ENCODE measurements at places on chromosomes 3 and 15.

DNA sequence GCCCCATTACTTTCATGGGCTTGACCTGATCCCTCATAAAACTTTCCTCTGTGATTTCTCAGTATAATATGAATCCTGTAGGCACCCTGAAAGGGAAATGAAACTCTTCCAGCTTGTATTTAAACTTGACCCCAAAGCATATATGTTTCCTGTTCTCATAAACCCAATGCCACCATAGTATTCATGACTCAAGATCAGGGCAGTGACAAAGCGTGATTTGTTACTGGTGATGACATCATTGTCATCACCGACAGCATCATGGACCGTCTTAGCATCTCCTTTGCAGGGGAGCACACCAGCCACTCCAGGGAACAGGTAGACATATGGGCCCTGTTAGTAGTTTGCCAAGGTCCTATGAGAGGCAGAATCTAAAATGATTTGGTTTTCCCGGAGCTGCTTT is 741.2 kb downstream of the NR2F2 start:
- no peak for DNase-seq
- H3K27ac ChIP-seq = no peak overlapping the region
- no peaks in the 10 kb centered on the region for H3K27me3 ChIP-seq
- no peak overlapping the region for H3K4me3 ChIP-seq
- no peaks in the 10 kb centered on the region for H3K36me3 ChIP-seq
- H3K4me1 ChIP-seq = no peaks in the 10 kb centered on the region

GRCh38 chr3:195451373-195452015 is 8.7 kb upstream of the ACAP2 start:
- H3K27me3 ChIP-seq = no peaks in the 10 kb centered on the region
- no peak overlapping the region for H3K27ac ChIP-seq
- H3K4me3 ChIP-seq = no peak overlapping the region
- H3K4me1 ChIP-seq = no peaks in the 10 kb centered on the region
- no peaks in the 10 kb centered on the region for H3K36me3 ChIP-seq
- DNase-seq = no peak

DNA sequence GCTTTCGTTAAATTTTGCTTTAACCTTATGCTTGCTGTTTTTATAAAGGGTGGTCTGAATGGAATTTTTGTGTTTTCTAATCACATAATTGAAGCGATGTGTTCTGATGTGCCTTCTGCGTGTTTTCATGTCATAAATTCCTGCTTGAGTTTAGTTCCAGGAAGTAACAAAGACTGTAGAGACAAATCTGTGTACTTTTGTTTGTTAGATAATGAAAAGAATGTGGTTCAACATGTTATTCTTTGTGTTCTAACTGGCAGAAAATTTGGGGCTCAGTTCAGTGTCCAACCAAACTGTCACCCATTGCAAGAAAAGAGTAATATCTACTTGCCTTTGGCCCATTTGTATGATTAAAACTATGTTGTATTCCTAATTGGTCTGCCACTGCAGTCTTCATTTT is 324.0 kb downstream of the DIPK2A start:
- no peaks in the 10 kb centered on the region for H3K4me1 ChIP-seq
- H3K27me3 ChIP-seq = no peaks in the 10 kb centered on the region
- H3K36me3 ChIP-seq = no peaks in the 10 kb centered on the region
- H3K27ac ChIP-seq = no peak overlapping the region
- H3K4me3 ChIP-seq = no peak overlapping the region

DNA sequence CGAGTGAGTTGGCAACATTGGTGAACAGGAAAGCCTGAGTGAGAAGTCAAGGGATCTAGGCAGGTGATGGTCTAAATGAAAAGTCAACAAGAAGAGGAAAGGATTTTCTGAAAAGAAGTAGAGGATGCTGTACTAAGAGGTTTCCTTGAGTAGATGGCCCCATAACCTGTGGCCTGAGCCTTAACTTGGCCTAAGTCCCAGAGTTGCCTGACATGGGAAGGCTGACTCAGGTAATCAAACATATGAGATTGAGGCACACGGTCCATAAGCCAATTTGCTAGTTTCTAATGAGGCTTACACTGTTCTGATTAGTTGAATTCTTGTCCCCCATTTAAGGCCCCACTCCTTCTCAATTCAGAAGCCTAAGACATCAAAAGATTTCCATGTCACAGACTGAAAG is 262.5 kb upstream of the LMCD1 start:
- H3K4me3 ChIP-seq = no peak overlapping the region
- no peaks in the 10 kb centered on the region for H3K27me3 ChIP-seq
- no peak overlapping the region for H3K27ac ChIP-seq
- DNase-seq = no peak
- H3K36me3 ChIP-seq = no peaks in the 10 kb centered on the region
- no peaks in the 10 kb centered on the region for H3K4me1 ChIP-seq

DNA sequence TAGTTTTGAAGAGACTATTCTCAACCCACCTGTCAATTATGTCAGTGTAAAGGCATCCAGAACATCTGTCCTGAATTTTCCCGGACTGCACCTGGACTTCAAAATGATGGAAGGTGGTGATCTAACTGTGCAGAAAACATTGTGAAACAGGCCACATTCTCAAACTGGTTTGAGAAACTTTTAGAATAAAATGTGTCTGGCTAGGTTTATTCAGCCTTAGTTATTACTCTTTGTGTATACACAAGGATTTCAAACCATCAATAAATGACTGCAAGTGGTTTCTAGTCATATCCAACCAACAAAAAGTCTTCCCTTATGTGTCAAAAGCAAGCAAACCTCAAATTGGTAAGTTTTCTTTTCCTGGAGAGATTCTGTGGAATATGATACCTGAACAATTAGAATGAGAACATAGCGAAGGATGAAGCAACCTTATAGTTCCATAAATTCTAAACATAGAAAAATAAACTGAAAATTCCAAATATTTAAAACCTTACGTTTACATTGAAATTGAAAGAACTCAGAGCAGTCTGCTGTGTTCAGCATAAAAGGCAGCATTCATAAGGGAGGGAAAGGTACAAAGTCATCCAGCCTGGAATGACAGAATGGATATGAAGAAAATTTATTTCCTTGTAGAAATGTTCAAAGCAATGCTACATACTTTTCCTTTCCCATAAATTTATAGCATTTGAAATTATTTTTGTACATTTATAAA is 306.6 kb upstream of the TGFBR2 start:
- H3K27ac ChIP-seq = no peak overlapping the region
- no peak for DNase-seq
- no peak overlapping the region for H3K4me3 ChIP-seq
- no peaks in the 10 kb centered on the region for H3K36me3 ChIP-seq

- DNase-seq = no peak
- H3K27me3 ChIP-seq = no peaks in the 10 kb centered on the region
- H3K4me3 ChIP-seq = no peak overlapping the region
- peaks cover 4% of the 10 kb centered on the region for H3K4me1 ChIP-seq
These were observed 4.5 kb downstream of the NDUFB5 start for GRCh38 chr3:179608931-179609720.

GRCh38 chr3:56800130-56800831 is 1.5 kb downstream of the ARHGEF3 start:
- H3K4me3 ChIP-seq = peak overlapping the region; percentile 69
- no peak for DNase-seq
- H3K27ac ChIP-seq = peak overlapping the region; percentile 82
- no peaks in the 10 kb centered on the region for H3K36me3 ChIP-seq

GRCh38 chr3:129352650-129353588 is 74.2 kb downstream of the HMCES start:
- no peaks in the 10 kb centered on the region for H3K27me3 ChIP-seq
- H3K36me3 ChIP-seq = no peaks in the 10 kb centered on the region
- no peak overlapping the region for H3K4me3 ChIP-seq

GRCh38 chr15:100248236-100248635 is 93.5 kb downstream of the ADAMTS17 start:
- no peak overlapping the region for H3K27ac ChIP-seq
- no peak for DNase-seq
- H3K27me3 ChIP-seq = no peaks in the 10 kb centered on the region
- no peaks in the 10 kb centered on the region for H3K36me3 ChIP-seq

DNA sequence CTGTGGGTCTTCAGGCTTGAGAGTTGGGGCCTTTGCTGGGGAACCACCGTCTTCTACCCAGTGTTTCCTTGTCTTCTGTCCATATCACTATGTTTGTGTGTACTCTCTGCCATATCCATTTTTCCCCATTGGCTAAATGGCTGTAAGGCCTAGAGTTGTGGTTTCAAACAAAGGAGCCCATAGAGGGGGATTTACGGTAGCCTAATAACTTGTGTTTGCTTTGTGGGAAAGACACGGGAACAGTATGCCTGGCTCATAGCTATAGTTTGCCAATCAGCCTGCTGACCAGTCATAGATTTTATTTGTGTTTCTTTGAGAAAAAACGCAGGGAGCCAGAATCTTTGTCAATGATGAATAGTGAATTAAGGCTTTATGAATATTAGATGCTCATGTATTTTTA is 554.8 kb downstream of the NAALADL2 start:
- DNase-seq = no peak

DNA sequence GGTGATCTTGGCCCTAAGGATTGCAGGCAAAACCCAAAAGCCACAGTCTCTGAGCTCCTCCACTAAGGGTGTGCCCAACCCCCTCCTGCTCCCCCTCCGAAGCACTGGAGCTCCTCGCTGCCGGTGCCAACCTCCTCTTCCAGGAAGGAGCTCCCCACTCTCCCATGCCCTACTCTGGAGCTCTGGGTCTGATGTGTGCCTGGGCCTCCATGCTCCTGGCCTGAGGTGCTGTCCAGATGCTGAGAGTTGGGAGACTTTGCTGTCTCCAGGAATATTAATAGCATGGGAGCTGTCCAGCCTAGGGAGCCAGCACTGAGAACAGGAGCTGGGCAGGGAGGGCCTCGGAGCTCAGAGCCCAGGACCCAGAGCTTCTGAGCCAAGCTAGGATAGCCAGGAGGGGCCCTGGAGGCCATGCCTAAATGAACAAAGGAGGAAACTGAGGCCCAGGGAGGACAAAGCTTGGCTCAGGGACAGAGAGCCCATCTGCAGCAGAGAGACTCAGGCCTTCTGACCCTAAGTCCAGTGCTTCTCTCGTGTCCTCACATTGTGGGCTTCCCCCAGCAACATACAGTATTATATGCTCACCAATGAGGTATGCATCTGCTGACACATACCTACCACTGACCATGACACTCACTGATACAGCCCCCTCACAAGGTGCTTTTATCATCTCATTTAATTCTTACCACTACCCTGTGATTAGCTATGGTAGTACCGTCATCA is 36.9 kb upstream of the HERC1 start:
- no peak overlapping the region for H3K27ac ChIP-seq
- H3K27me3 ChIP-seq = no peaks in the 10 kb centered on the region
- no peaks in the 10 kb centered on the region for H3K4me1 ChIP-seq
- DNase-seq = no peak

- no peaks in the 10 kb centered on the region for H3K4me1 ChIP-seq
- H3K4me3 ChIP-seq = no peak overlapping the region
- no peaks in the 10 kb centered on the region for H3K36me3 ChIP-seq
- no peak overlapping the region for H3K27ac ChIP-seq
- no peaks in the 10 kb centered on the region for H3K27me3 ChIP-seq
These were observed 62.7 kb upstream of the ZNF148 start for GRCh38 chr3:125437631-125438435.

DNA sequence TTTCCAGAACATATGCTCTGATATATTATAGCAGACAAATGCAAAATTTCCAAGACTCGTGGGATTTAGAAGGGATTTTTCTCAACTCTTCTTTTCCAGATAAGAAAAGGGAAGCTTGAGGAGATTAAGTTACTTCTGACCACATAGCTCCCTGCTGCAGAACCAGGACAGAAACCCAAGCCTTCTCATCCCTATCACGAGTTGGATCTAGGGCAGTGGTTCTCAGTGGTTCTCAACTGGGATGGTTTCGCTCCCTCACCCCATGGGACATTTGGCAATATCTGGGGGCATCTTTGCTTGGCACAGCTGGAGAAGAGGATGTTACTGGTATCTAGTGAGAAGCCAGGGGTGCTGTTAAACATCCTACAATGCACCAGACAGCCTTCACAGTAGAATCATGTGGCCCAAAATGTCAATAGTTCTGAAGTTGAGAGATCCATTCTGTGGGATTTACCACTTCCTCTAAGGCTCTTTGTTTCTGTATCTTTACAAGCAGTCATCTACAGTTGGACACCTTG is 64.2 kb downstream of the LIPC start:
- no peaks in the 10 kb centered on the region for H3K36me3 ChIP-seq
- H3K27ac ChIP-seq = no peak overlapping the region
- no peak overlapping the region for H3K4me3 ChIP-seq

GRCh38 chr3:12904951-12905315 is 63.6 kb upstream of the RPL32 start:
- H3K4me3 ChIP-seq = no peak overlapping the region
- no peaks in the 10 kb centered on the region for H3K4me1 ChIP-seq
- DNase-seq = no peak
- H3K36me3 ChIP-seq = no peaks in the 10 kb centered on the region
- H3K27me3 ChIP-seq = no peaks in the 10 kb centered on the region
- no peak overlapping the region for H3K27ac ChIP-seq

- no peaks in the 10 kb centered on the region for H3K4me1 ChIP-seq
- no peak overlapping the region for H3K4me3 ChIP-seq
- no peak for DNase-seq
- no peaks in the 10 kb centered on the region for H3K36me3 ChIP-seq
- H3K27ac ChIP-seq = no peak overlapping the region
These were observed 22.5 kb upstream of the MB21D2 start for GRCh38 chr3:192940129-192940528.

GRCh38 chr15:39665629-39666250 is 84.9 kb downstream of the THBS1 start:
- no peak for DNase-seq
- no peaks in the 10 kb centered on the region for H3K4me1 ChIP-seq
- H3K27ac ChIP-seq = no peak overlapping the region

DNA sequence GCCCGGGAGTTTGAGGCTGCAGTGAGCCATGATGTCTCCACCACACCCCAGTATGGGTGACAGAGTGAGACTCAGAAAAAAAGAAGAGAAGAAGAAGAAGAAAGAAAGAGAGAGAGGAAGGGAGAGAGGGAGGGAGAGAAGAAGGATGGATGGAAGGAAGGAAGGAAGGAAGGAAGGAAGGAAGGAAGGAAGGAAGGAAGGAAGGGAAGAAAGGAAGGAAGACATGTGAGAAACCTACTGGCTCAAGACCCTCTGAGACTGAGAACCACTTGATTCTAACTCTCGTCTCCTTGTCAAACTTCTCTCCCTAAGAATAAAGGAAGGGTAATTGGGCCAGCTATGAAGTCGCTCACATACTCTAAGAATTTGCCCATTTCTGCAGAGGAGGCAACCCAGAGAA is 148.1 kb upstream of the UBE2E1 start:
- no peaks in the 10 kb centered on the region for H3K27me3 ChIP-seq
- H3K4me3 ChIP-seq = no peak overlapping the region
- no peak for DNase-seq

GRCh38 chr3:170660139-170660538 is 74.3 kb upstream of the SLC7A14 start:
- H3K4me1 ChIP-seq = no peaks in the 10 kb centered on the region
- H3K36me3 ChIP-seq = no peaks in the 10 kb centered on the region
- no peak overlapping the region for H3K27ac ChIP-seq
- DNase-seq = no peak
- H3K4me3 ChIP-seq = no peak overlapping the region

GRCh38 chr15:50840520-50840919 is 68.0 kb upstream of the AP4E1 start:
- no peak overlapping the region for H3K4me3 ChIP-seq
- no peak overlapping the region for H3K27ac ChIP-seq
- no peaks in the 10 kb centered on the region for H3K36me3 ChIP-seq
- H3K27me3 ChIP-seq = no peaks in the 10 kb centered on the region
- no peaks in the 10 kb centered on the region for H3K4me1 ChIP-seq

- H3K27me3 ChIP-seq = no peaks in the 10 kb centered on the region
- no peak for DNase-seq
- H3K4me1 ChIP-seq = no peaks in the 10 kb centered on the region
These were observed 145.0 kb upstream of the MEIS2 start for GRCh38 chr15:37245358-37245757.

- no peaks in the 10 kb centered on the region for H3K27me3 ChIP-seq
- no peak overlapping the region for H3K4me3 ChIP-seq
- H3K4me1 ChIP-seq = no peaks in the 10 kb centered on the region
- no peak overlapping the region for H3K27ac ChIP-seq
- no peaks in the 10 kb centered on the region for H3K36me3 ChIP-seq
These were observed 131.1 kb downstream of the NR1I2 start for GRCh38 chr3:119913021-119913420.

Data from uterus (tissue), 4 donors.